ENCODE measurements at places on chromosomes 7 and 10. TPM values are rescaled to one million over a fixed set of nuclear protein-coding genes. Genes with fewer than 3 reads are reported as not detected.

DNA sequence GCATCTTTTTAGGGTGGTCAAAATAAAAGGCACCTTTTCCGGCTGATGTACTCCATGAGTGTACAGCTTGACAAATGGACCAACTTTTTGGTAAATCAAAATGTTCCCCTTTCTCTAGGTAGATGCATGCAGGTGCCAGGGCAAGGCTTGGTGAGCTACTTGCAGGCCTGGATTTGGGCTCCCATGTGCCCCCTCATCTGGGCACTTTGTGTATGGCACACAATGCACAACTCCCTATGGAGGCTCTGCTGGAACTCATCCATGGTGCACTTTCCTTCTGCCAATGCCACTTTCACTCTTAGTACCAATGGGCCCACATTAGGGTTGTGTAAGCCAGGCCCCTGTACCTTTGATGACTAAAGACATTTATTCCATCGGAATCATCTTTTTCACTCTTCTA, 300.8 kb downstream of the SDHAF3 start:
- DNase-seq: no peak

DNA sequence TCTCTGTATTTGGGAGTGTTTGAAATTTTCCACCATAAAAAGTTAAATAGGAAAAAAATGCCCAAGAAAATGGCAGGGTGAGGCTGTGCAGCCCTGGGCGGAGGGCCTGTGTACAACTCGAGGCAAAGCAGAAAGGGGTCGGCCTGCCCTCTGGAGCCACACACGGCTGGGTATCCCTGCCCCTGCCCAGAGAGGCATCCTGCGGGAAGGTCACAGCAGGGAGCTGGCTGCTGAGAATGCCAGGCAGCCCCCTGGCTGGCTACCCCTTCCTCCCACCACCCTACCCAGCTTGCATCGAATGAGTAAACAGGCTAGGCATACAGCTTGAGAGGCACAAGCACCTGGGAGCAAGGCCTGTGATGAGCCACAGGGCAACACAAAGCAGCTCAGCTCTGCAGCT, 46.1 kb downstream of the CAMK2B start:
- no peak for DNase-seq

DNA sequence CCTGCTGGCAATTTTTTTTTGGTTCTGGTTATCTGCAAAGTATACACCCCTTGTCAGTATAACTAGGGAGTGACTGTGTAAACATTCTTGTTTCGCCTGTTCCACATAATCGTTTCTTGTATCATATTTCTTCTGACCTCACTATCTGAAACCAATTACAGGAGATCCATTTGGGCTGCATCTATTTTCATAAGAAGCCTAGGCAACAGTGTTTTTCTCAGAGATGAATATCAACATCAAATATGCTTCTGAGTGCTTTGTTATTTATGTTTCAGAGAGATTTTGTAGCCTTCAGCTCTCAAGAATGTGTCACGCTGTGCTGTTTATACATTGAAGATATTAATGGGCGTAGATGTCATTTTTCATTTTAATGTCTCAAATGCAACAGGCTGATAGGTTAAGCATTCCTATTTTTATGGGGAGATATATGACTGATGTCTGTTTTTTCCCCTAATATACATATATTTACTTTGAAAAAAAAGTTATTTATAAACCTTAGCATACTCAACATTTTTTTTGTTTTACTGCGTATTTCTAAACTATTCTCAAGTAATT, 115.5 kb downstream of the FOXP2 start:
- DNase-seq: no peak

DNA sequence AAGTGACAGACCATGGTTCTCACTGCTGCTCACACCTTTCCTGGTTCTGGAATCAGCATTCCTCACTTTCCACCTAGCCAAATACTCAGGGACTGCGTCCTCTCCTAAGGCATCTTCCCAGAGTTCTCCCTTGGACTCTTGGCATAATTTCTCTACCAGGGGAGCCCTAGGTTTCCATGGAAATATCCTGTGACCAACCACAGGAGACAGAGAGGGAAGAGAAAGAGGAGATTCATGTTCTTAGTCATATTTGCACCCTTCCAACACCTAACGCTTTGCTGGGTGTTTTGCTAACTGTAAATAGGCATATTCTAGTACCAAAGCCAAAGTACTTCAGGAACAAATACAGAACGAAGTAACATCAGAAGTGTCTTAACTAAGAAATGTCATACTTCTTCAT, 28.6 kb downstream of the DENND11 start:
- DNase-seq: no peak

- DNase-seq: no peak
Observed at GRCh38 chr7:29265208-29265923, 70.8 kb downstream of the CHN2 start.

DNA sequence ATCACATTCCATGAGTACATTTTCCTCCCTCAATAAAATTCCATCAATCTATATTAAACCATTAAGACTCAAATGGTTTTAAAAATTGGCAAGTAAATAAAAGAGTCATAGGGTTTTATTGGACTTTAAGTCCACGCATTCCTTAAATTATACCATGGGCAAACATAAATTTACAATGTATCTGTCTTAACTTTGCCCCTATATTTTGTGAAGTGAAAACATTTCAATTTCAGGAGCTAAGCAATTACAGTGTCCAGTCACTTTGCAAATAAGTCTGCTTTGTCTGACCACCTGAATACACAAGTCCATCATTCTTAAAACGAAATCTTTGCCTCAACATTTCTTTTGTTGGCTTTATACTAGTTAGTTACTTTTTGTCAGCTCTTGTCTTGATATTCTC, 197.5 kb upstream of the SEMA3D start:
- DNase-seq: no peak

DNA sequence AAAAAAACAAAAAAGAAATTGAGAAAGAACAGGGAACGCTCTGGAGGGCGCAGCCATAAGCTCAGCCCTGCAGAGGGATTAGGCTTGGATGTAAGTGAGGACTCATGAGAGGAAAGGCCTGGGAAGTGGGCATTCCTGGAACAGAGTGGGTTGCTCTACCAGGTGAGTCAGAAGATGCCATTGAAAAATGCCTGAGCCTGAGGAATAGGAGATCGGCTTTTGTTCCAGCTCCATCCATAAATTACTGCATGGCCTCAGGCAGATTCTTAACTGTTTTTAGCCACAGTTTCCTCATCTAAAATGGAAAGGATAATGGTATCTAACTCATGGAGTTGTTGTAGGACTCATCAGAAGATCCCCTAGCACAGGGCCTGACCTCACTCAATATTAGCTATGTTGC, 1.1 kb upstream of the RGR start:
- DNase-seq: no peak

The RNF148 gene
- total RNA-seq: 1.5 TPM

The GIMAP5 gene
- 36.7 TPM for total RNA-seq

The SPOCK2 gene
- 7.5 TPM for total RNA-seq
